ENCODE measurements at places on chromosomes 2 and 18. TPM values are rescaled to one million over a fixed set of nuclear protein-coding genes. Genes with fewer than 3 reads are reported as not detected.
A peak's percentile ranks its signal among the peaks of the same experiment; 100 is the strongest.

- no peak for DNase-seq
Measured at GRCh38 chr2:104078431-104079157, 775.3 kb upstream of the POU3F3 start.

RNF125 gene
- total RNA-seq: 0.65 TPM

- no peak for DNase-seq
Measured at GRCh38 chr2:233034091-233034882, 1.8 kb downstream of the NEU2 start.

DNA sequence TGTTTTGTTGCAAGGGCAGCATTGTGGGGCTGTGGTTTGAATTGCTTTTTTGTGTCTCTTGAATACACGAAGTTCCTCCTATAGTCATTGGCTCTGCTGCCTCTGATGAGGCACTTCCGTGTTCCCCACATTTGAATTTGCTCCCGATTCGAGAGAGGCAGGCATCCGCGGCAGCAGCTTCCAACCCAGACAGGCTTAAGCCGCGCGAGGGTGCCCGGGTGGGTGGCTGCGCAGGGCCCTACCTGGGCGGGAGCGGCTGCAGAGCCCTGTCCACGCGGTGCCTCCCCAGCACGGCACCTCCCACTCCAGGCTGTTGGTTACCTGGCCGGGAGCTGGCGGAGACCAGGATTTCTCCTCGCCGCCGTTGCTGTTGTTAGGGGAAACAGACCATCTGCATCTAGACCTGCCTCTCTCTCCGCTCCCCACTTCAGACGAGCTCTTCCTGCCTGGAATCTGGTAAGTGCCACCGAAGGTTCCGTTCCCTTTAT, 151.3 kb downstream of the NEDD4L start:
- DNase-seq: no peak

DNA sequence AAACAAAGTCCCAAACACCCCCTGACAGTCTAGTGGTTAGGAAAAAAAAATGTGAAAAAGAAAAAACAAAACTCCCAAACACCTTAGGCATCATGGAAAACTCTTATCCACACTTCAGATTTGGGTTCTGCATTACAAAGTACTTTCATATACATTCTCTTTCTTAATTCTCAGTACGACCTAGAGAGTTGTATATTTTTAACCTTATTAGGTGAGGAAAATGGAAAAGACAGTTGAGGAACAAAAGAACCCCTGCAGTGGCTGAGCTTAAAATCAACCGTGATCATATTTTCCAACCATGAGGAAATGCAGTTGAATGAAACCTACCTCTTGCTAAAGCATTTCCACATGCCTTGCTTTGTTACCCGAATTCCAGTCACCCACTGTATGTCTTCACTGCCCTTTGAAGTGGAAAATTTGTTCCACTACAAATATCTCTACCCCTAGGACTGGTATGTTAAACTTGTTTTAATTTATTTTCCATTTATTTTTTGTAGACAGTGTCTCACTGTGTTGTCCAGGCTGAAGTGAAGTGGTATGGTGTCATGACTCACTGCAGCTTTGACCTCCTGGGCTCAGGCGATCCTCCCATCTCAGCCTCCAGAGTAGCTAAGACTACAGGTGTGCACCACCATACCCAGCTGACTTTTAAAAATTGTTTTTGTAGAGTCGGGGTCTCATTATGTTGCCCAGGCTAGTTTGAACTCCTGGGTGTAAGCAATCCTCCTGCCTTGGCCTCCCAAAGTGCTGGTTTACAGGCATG, 56.9 kb upstream of the LPIN2 start:
- no peak for DNase-seq

- DNase-seq: peak; percentile 91
Measured at GRCh38 chr2:128623776-128624761, 305.4 kb upstream of the HS6ST1 start.

DNA sequence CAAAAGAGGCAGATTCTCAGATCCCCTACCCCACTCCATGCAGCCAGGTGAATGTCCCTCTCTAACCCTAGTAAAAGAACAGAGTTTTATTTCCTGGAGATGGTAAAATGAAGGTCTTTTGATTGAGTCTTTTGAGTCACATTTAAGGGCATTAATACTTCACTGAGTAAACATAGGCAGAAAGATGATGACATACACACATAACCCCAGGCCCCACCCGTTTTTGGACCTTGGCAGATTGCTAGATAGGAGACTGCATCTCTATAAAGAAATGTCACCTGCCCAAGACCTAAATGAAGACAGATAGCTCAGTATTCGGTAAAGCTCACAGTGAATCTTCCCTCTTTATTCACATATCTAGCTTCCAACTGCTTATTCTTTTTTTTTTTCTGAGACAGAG, 28.3 kb upstream of the PEX13 start:
- DNase-seq: no peak

KCTD18 gene
- total RNA-seq: 26.4 TPM

MAPK4 gene
- not detected for total RNA-seq

- DNase-seq: no peak
Measured at GRCh38 chr2:219965287-219966194, 338.1 kb downstream of the SLC4A3 start.

GRCh38 chr2:230447455-230448451, 31.8 kb downstream of the SP100 start:
- no peak for DNase-seq

- no peak for DNase-seq
Measured at GRCh38 chr2:239197146-239197545, 203.7 kb downstream of the HDAC4 start.

GRCh38 chr2:47073641-47074040, 81.5 kb downstream of the STPG4 start:
- no peak for DNase-seq

GRCh38 chr2:9264301-9264700, 57.7 kb downstream of the ASAP2 start:
- no peak for DNase-seq

TP53I3 gene
- total RNA-seq: 22.3 TPM

DNA sequence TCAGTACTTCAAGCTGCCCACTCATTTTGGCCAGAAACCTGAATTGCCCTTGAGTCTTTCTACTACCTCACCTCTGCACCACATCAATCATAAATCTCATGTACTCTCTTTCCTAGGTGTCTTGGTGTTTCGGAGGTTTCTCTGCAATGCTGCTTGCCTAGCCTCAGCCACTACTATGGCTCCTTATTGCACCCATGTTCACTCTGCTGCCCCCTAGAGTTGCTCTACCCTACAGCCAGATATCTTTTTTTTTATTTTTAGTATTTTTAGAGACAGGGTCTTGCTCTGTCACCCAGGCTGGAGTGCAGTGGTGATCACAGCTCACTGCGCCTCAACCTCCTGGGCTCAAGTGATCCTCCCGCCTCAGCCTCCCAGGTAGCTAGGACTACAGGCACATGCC, 413.0 kb downstream of the PTPRM start:
- DNase-seq: no peak

GRCh38 chr2:28623582-28624405, 127.8 kb upstream of the PPP1CB start:
- no peak for DNase-seq

DNA sequence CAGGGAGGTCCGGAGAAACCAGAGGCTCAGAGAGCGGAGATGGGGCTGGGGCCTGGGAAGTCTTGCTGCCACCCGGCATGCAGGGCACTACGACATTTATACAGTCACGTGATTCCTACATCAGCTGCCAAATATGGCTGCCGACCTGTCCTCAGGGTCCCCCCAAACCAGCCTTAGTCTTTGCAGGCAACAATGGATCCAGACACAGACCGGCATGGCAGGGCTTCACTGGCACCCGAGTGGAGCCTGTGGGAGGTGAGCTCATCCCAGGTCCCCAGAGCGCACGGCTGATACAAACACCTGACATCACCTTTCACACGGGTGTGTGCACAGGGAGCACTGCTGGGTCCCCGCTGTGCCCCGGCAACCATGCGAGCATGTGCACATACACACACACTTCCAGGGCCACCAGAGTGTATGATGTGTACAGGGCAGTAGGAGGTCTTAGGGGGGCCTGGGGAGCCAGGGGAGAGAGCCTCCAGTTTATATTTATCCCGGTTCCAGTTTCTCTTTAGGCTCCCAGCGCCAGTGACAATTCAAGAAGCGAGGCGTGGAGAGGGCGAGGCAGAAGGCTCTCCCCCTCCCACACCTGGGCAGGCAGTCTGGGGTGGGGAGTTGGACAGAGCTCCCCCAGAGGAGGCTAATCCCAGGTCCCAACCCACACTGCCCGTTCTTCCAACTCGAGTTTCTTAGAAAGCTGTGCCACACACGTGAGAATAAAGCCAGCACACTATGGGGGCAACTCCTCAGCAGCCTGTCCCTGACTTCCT, 2.7 kb downstream of the SEMA4C start:
- no peak for DNase-seq

MRPL33 gene
- total RNA-seq: 109 TPM

DNA sequence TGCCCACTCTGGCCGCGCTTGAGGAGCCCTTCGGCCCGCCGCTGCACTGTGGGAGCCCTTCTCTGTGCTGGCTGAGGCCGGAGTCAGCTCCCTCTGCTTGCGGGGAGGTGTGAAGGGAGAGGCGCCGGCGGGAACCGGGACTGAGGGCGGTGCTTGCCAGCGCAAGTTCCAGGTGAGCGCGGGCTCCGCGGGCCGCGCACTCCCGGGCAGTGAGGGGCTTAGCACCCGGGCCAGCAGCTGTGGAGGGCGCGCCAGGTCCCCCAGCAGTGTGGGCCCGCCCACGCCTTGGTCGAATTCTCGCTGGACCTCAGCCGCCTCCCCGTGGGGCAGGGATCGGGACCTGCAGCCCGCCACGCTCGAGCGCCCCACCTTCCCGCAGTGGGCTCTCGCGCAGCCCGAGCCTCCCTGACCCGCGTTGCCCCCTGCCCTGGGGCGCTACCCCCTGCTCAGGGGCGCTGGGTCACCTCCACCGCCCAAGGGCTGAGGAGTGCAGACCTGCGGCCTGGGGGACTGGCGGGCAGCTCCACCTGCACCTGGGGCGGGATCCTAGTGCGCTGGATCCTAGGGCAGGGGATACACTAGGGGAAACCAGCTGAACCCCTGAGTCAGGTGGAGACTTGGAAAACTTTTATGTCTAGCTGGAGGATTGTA, 97.3 kb downstream of the CD8B2 start:
- no peak for DNase-seq

DNA sequence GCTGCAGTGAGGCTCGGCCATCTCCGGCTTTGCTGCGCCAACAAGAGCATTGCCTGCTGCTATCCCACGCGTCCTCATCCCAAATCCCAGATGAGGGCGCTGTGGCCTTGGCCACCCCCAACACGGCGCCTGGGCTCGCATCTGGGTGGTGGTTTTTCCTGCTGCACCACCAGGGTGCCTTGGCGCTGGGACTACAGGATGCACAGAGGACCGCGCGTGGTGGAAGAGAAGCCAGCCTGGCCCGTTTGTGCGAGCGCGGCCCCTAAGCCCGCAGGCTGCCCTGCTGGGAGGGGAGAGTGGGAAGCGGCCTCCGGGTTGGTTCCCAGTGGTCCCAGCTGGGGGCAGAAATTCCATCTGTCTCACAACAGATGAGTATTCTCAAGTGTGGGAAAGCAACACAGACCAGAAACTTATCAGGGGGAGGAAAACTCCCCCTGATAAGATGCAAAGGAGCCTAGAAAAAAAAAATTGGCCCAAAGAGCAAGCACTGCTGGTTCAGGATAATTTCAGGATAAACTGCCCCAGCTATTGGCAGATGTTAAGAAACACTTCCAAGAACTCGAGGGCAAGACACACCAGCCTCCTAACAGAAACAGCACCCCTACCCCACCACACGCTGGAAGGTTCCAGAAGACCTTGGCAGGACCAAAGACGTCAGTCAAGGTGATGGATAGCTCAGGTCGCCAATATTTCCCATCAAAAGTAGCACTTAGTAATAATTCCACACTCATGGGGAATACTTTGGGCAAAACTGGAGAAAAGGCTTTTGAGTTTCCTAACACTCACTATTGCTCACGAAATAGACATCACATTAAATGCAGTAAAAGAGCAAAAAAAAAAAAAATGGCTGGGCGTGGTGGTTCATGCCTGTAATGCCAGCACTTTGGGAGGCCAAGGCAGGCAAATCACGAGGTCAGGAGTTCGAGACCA, 152.1 kb downstream of the PXDN start:
- DNase-seq: peak; percentile 88

TEKT4 gene
- not detected for total RNA-seq

ZBTB7C gene
- total RNA-seq: 0.41 TPM

DNA sequence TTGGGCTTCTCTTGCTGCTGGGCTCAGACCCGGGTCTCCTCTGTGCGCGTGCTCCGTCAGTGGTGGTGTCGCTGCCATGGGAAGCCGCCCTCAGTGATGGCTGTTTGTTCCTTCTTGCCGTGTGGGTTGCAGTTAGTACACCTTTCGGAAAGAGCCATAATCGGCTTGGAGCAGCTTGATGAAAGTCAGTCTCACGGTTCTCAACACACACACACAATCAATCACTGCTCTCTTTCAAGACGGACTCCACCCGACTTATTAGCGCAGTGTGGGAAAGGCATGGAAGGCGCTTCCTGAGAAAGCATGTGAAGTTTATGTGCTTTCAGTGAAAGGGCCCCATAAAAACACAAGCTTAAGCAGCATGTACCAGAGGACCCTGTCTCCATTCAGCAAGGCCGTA, 64.1 kb downstream of the SOX11 start:
- no peak for DNase-seq

SNTG2 gene
- total RNA-seq: not detected

DNA sequence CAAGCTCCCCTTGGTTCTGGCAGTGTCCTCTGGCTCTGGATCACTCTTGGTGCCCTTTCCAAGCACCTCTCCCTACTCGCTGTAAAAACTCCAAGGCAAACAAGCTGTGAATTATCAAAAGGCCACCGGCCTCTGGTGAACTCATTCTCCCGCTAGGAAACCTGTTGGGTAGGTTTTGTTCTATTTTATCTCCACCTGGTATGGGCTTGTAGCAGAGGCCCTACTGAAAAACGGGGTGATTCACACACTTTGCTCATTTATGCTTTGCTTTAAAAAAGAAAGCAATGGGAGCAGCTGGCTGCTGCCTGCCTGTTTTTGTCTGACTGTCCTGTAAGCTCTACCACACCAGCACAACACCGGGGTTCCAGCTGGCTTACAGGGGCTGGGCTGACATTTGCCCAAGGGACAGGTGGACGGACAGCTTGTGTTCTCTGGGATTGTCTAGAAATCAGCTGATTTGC, 56.8 kb downstream of the SH3BP4 start:
- DNase-seq: no peak

GRCh38 chr2:44102790-44103562, 65.7 kb upstream of the PPM1B start:
- DNase-seq: peak; percentile 57

ROCK1 gene
- 63.2 TPM for total RNA-seq

DNA sequence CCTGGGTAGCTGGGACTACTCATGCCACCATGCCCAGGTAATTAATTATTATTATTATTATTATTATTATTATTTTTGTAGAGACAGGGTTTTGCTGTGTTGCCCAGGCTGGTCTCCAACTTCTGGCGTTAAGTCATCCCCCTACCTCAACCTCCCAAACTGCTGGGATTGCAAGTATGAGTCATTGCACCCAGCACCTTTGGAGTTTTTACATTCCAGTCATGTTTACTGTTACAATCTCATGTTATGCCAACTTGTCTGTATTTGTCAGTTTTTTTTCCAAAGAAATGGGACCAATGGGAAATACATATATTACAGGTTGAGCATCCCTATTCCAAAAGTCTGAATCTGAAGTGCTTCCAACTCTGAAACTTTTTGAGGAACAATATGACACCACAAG, 903.8 kb downstream of the SLC4A3 start:
- DNase-seq: no peak

GRCh38 chr2:218734190-218734975, 23.7 kb downstream of the TTLL4 start:
- DNase-seq: no peak

TMEM169 gene
- total RNA-seq: 0.36 TPM
